Skeletal muscle tissue (tissue), 5 donors: ENCODE measurements at places on chromosomes 1 and 21. TPM values are rescaled to one million over a fixed set of nuclear protein-coding genes. Genes with fewer than 3 reads are reported as not detected.

The RHD gene
- 2.1 TPM for total RNA-seq

The GSTM5 gene
- 11.5 TPM for total RNA-seq

The SPRR1B gene
- not detected for total RNA-seq

The HENMT1 gene
- total RNA-seq = 21.9 TPM

The RUSC1 gene
- 9.4 TPM for total RNA-seq

The IL10 gene
- total RNA-seq = 1.6 TPM

The ARHGEF16 gene
- 0.52 TPM for total RNA-seq

The DNM3 gene
- total RNA-seq = 2.6 TPM

The FCRL1 gene
- under 0.01 TPM for total RNA-seq

The INAVA gene
- 0.52 TPM for total RNA-seq

The KCNA3 gene
- total RNA-seq = 0.52 TPM

The EPHB2 gene
- 13.0 TPM for total RNA-seq

The CDC14A gene
- total RNA-seq = 17.2 TPM

The IGSF5 gene
- 0.52 TPM for total RNA-seq

The DENND2C gene
- 7.8 TPM for total RNA-seq

The TRAPPC3 gene
- total RNA-seq = 30.3 TPM

The MTMR11 gene
- total RNA-seq = 6.8 TPM

The IL20 gene
- total RNA-seq = not detected

The UTS2 gene
- total RNA-seq = not detected

The HSD3B2 gene
- not detected for total RNA-seq

The CA14 gene
- total RNA-seq = 2.1 TPM

The THEMIS2 gene
- 4.7 TPM for total RNA-seq

The ZNF648 gene
- total RNA-seq = under 0.01 TPM

The ZNF683 gene
- total RNA-seq = not detected

The FAM110D gene
- 1.0 TPM for total RNA-seq

The C8A gene
- not detected for total RNA-seq

The OR2T29 gene
- not detected for total RNA-seq
